ENCODE measurements at places on chromosomes 12 and 14.

DNA sequence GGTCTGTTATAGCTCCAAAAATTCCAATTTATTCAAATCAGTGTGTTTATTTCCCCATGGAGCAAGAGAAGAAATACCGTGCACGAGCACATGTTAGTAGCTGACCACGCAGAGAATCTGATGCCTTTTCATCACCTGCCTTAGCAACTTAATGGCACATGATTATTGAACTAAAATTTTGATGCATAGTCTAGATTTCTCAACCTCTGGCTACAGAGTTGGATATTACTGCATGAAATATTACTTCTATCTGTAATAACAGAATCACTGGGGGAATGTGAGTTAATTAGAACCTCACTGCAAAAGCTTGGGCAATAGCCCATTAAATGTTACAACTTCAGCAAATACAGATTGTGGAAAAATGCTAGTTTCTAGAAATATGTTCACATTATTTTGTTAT is 335.8 kb downstream of the FLRT2 start:
- no peak for DNase-seq

DNA sequence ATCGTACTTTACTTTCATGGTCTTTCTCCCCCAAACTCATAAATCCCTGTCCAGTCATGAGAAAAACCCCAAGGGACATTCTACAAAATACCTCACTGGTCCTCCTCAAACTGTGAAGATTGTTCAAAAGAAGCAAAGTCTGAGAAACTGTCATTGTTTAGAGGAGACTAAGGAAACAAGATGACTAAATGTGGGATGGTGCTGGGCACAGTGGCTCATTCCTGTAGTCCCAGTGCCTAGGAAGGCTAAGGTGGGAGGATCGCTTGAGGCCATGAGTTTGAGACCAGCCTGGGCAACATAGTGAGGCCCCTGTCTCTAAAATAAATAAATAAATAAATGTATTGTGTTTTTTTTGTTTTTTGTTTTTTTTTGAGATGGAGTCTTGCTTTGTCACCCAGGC is 74.2 kb upstream of the SCAF11 start:
- no peak for DNase-seq

DNA sequence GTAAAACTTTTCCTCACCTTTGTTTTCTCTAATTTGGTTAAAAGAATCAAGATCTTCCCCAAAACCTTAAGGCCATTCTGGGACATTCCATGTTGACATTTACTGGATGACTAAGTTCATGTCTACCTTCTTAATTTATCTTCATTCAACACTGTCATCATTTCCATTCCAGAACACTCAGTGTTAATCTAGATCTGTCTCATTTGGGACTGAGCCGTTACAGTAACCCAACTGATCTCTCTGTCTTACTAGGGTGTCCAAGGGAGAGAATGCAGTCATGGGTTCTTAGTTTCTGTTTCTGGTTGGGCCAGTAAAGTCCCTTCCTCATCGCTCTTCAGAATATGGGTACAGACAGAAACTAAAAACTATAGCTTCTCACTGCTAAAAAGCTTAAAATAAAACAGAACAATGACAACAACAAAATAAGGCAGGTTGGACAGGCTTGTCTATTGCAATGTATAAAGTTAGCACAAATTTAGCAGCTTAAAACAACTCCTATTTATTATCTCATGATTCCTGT is 144.8 kb downstream of the ASCL1 start:
- DNase-seq = no peak

DNA sequence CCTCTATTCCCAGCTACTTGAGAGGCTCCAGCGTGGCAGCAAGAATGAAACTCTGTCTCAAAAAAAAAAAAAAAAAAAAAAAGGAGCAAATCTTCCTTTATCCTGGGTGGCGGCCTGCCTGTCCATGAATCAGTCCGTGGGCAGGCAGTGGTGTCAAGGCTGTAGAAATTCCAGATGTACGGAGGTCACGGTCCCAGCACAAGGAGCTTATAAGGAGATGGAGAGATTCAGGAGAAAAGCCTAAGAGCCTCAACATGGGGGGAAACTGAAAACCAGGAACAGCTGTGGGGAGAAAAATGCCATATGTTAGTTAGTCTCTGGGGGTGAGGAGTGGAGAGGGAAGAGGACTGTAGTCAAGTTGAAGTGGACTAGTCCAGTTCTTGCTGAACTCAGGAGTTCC is 130.5 kb upstream of the CRY1 start:
- peak; percentile 22 for DNase-seq

DNA sequence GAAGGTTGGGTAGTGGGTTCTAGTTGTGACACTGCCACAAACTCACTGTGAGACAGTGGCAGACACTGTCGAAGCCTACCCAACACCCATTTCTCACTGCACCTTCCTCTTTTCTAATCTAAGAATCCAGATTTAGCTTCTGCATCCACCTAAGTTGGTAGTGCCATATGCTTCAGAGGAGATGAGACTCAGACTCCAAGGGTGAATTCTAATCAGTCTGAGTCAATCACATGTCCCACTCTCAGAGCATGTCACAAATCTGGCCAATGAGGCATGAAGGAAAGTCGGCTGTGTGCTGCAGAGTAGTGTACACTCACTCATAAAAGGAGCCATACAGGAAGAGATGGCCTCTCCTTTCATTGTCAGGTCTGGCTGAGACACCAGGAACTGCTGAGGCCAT is 102.1 kb upstream of the RAP1B start:
- DNase-seq = peak; percentile 36

- no peak for DNase-seq
Observed at GRCh38 chr12:56932146-56932545, 2.1 kb downstream of the SDR9C7 start.

Measured in RCC 7860 (cell line).